ENCODE measurements at places on chromosomes 2 and 18.
A peak's percentile ranks its signal among the peaks of the same experiment; 100 is the strongest.

DNA sequence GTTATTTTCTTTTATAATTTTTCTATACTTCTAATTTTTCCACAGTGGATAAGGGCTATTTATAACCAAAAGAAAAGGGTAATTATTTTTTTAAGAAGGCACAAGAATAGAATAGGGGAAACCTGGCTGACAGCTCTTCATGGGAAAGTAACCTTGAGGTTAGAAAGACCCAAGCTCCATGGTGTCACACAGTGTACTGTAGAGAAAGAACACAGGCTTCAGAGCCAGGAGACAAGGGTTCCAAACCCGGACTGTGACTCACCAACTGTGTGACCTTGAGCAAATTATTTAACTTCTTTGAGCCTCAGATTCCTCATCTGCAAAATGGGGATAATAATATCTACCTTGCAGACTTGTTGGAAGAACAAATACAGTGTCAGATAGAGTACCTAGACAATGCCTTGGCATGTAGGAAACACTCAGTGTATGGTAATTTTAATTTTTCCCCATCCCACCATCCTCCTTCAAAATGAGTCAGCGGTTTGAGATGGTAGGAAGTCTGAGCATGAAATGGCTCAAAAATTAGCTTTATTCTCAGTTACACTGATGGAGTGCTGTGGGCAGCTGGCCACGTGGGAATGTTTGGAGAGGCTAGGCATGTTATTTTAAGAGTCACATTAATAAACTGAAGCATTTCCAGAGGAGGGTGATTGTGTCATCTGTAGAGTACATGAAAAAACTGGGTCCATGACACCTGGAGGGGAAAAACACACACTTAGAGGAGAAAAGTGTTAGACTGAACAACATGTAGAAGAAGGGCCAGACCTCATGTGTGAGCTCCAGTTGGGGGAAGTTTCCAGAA, 36.7 kb downstream of the TMEM37 start:
- no peak for DNase-seq

DNA sequence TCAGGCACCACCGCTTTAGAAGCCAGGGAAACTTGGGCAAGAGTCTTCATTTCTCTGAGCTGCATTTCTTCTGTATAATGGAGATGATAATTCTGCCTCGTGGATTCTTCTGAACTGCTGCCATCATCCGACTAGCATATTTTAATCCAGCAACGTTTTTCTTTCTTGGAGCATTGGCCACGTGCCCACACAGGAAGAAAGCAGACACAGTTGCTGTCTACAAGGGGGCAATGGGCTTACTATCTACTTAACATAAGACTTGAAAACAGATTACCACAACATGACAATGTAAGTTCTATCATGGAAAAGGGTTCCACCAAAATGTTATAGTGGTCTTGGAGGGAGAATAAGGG, 176.5 kb downstream of the FAM210A start:
- DNase-seq = no peak

GRCh38 chr18:59085126-59085794, 54.4 kb upstream of the SEC11C start:
- DNase-seq = no peak

GRCh38 chr2:171595896-171596295, 73.6 kb downstream of the CYBRD1 start:
- DNase-seq = peak; percentile 85

- DNase-seq = no peak
These were observed 357.5 kb downstream of the TMEM182 start for GRCh38 chr2:103119352-103119751.

DNA sequence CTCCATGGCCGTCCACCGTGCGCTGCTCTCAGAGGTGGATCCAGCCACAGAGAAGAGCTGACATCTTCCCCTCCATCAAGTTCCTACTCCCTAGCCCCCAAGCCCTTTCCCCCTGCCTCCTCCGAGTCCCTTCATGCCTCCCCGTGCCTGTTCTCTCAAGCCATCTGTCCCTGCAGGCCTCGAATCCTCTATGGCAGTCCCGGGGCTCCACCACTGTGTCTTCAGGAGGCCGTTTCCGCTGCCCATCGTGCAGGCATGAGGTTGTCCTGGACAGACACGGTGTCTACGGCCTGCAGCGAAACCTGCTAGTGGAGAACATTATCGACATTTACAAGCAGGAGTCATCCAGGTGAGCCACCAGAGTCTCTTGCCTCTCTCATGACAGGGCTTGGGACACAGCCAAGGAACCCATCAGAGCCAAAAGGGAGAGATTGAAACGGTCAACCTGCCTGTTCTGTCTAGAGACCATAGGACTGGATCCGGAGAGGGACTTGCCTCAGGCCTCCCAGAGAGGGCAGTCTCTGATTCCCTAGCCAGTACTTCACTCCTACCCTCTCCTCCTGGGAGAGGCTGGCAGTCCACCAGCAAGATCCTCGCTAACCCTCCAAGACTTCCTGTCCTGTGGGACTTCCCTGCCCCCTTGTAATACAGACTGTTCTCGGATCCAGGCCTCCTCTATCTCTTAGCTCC, 9.7 kb downstream of the UCN start:
- DNase-seq = no peak

- DNase-seq = no peak
These were observed 19.1 kb upstream of the GPR55 start for GRCh38 chr2:230944123-230944653.

DNA sequence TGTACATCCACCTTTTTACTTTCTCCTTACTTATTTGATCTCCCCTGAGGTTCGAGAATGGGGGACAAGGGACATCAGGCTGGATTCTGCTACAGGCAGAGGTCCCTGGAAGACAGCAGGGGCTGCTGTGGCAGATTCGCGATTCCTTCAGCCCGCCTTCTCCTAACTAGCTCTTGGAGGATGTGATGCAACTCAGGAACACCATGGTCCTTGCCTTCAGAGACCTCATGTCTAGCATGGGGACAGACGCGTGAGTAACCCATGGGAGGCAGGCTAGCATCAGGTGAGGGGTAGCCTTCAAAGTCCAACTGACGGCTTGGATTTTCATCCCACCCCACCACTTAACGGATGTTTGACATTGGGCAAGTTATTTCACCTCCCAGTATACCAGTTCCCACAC, 869 bp upstream of the TCF23 start:
- no peak for DNase-seq

- DNase-seq = no peak
These were observed 111.3 kb downstream of the CMPK2 start for GRCh38 chr2:6754419-6754818.

DNA sequence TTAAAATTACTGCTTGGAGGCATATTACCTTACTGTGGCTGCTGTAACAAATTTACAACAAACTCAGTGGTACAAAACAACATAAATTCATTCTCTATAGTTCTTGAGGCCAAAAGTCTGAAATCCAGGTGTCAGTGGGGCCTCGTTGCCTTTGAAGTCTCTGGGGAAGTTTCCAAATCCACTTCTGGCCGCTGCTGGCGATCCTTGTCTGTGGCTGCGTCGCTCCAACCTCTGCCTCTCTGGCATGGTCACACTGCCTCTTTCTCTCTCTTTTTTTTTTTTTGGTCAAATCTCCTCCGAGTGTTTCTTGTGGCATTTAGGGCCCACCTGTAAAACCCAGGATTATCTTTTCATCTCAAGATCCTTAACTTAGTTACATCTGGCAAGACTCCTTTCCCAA, 182.8 kb downstream of the ST6GAL2 start:
- no peak for DNase-seq

- DNase-seq = no peak
These were observed 5.8 kb downstream of the PCARE start for GRCh38 chr2:29068513-29068912.

- DNase-seq = no peak
These were observed 15.7 kb downstream of the ZFP36L2 start for GRCh38 chr2:43210467-43211303.

DNA sequence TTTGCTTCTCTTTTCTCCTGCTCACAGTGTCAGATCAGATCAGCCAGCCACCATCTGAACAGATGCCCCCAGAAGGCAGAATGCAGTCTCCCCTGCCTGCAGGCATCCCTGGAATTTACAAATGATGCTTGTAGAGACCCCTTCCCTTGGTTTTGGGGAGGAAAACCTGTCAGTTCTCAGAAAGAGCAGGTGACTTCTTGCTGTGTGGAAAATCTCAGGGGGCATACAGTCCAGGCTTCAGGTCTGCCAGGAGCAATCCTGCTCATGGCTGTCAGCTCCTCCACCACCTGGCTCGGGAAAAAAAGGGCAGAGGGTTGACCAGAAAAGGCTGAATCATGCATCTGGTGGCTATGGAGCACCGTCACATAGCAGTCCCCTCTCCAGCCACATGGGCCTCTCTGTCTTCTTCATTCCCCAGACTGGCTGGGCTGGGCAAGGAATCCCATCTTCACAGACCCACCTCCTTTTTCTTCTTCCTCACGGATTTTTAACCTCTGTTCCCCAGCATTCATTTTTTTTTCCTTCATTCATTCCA, 107.0 kb downstream of the KCNF1 start:
- no peak for DNase-seq

GRCh38 chr2:124025891-124026434, 876 bp downstream of the CNTNAP5 start:
- no peak for DNase-seq

- no peak for DNase-seq
These were observed 92.9 kb upstream of the SIX2 start for GRCh38 chr2:45102141-45102540.

DNA sequence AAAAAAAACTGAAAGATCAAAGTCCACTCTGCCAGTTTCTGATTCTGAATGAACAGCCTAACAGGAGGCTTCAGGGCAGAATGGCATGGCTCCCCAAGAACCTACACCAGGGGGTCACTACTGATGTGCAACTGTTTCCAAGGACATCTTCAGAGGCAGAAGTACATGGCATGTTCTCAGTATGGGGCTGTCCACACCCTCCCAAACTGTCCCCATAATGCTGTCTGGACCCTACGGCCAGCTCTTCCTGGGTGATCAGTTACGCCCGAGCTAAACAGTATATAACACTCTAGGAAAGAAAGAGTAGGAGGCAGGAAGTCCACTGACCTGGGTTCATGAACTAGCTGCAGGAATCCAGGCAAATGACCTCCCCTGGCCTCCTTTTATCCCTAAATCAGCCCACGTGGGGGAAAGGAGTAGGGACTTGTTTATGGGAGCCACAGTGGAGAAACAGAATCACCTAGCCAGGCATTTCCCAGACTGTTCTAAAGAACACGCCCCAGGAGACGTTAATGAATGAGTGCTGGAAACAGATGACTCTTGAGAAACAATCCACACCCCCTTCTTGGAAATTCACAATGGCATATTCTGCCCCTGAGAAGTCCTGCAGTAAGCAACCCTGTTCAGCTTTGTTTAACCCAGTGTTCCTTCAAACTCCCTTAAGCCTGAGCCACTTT, 2.5 kb downstream of the TMBIM1 start:
- DNase-seq = peak; percentile 33

GRCh38 chr18:36380173-36380827, 82.8 kb downstream of the FHOD3 start:
- DNase-seq = no peak

DNA sequence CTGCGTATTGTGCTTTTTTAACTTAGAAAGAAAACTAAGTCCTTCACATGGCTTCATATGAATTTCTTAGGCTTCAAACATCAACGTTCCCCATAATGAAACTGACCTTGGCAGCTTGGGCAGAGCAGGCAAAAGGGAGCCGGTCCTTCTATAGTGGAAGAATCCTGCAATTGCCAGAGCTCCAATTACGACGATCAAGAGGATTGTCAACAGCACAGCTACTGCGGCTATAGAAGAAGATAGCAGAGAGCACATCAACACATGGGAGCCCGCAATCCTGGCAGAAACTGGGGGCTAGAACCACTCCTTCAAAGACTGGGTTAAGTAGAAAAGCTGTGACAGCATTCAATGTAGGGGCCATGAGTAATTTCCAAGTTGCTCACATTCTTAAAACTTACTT, 69.8 kb downstream of the DHRS9 start:
- DNase-seq = no peak

DNA sequence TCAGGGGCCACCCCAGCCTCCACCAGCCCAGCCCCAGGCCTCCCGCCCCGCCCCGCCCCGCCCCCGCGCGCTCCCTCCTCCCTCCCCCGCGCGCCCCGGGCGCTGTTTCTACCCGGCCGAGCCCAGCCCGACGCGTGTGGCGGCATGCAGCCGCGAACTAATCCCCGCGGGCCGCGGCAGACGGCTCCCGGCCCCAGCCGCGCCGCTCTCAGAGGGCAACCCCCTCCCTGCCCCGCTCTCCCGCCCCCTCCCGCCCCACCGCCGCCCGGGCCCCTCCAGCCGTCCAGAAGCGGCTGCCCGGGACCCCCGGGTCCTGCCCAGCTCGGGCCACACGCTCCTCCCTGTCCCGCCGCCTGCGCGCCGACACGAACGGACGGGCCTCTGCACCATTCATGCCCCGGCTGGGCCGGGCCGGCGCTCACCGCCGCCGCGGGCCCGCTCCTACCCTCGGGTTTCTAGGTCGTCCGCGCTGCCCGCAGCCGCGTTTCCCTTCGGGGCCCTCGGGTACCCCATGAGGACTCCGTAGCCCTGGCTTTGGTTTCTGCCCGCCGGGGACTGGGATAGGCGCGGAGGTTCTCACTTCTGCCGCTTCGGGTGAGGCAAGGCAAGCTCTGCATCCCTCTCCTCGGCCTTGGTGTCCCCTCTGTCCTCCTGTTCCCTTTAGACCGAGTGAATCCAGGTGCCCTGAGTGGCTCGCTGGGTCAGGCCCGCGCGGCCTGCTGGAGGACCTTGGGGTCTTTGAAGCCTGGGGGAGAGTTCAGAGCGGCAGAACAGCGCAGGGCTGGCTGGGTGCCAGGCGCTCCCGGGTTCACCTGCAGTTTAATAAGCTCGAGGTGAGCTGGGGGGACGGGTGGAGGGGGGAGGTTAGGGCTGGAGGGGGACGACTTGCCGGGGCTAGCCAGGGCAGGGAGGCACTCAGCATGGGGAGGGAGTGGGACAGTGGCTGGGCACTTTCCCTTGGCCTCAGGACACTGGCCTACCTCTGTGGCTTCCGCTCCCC, 3.1 kb downstream of the WNT10A start:
- DNase-seq = no peak

DNA sequence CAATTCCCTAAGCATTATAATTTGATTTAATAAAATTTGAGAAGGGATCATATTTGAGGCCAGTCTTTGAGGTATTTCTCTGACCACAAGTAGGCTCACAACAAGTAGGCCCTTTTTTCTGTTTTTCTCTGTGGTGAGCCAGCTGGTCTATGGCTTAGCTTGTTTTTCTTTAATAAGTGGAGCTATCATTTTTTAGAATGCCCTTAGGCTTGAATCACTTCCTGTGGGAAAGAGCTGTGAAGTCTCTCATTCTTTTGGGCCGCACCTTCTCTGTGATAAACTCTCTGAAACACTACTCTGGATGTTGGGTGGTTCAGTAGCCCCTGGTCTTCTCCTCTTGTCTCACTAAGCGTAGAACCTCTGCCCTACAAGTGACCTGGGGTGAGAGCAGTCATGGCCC, 235.9 kb downstream of the SUCLG1 start:
- no peak for DNase-seq
